ENCODE measurements at places on chromosomes 11 and 22.

DNA sequence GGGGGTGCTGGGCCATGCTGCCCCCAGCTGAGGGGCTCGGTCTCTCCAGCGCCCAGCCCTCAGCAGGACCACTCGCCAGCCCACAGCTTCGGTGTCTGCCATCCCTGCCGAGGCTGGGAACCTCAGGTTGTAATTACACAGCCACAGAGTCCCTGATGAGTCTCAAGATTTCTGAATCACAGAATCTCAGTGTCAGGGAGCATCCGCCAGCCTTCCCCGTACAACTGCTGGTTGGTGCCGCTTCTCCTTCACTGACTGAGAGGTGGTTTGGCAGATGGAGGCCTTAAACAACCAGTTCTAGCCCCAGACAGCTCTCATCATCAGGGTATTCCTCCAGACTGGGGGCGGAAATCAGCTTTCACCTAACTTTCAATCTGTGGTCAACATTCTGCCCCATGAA, 13.7 kb downstream of the PHF21B start:
- no peak for DNase-seq

GRCh38 chr11:70107191-70107590, 29.1 kb downstream of the ANO1 start:
- DNase-seq = no peak

- DNase-seq = no peak
Measured at GRCh38 chr11:1891831-1892115, at the start of gene PRR33. Gene PRR33 (minus strand): TSS chr11:1891895. CDS start chr11:1890584, 1,311 bp downstream.

DNA sequence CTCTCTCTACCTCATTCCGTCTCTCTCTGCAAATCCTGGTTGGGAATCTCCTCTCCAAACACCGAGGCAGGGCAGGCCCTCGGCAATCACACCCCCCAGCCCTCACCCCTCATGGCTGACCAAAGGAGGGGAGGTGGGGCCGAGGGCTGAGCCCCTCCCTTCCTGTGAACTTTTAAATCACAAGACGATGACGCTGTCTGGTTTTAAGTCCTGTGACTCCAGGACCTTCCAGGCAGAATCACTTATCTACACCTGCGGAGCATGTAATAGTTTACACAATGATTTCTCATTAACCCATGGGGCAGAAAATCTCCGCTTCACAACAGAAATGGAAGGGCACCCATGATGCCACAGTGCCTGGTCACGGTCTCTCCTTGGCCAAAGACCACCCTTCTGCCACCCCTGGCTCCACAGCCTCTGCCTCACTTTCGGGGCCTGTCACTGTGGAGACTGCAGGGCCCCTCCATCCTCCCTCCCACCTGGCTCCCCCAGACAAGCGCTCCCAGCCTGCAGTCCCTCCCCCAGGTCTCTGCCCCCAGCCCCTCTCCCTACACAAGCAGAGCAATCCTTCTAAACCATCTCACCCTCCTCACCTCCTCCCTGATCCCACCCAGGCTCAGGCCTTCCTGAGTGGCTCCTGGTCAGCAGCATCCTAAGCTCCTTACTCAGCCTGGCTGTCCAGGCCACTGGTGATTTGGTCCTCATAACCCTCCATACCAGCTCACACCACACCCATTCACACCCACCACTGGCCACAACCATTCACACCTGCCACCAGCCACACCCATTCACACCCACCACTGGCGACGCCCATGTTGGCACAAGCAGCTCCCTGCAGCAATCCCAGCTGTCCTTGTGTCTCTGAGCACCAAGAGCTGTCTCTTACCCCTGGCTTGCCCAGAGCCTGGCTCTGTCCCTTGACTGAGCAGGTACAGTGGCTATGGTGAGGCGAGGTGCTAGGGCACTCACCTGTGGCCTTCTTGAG, 30.7 kb upstream of the ARFGAP3 start:
- no peak for DNase-seq

GRCh38 chr11:127648583-127648982, 648.0 kb upstream of the KIRREL3 start:
- no peak for DNase-seq

DNA sequence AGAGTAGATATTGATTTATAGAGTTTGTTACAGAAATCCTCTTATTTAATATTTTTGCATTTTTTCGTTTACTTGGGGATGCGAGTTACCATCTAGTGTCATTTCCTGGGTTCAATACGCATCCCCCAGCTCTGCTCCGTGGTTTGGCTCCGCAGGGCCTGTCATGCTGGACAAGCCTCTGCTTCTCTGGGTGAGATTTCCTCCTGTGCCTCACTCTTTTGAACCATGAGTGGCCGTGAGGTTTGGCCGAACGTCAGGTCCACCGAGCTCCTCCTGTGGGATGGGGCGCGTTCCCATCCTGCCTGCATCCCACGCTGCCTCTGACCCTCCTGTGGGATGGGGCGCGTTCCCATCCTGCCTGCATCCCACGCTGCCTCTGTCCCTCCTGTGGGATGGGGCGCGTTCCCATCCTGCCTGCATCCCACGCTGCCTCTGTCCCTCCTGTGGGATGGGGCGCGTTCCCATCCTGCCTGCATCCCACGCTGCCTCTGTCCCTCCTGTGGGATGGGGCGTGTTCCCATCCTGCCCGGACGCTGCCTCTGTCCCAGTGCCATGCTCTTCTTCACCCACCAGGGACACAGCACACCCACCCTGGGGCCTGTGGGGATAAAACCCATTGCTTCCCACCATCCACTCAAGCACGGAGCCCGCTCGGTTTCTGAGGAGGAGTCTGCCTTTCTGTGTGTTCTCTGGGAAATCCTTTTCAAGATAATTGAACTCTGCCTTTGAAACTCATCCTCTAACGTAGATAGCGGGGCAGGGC, 506.8 kb downstream of the BRD1 start:
- no peak for DNase-seq

- no peak for DNase-seq
Measured at GRCh38 chr11:95104121-95104830, 14.6 kb downstream of the ENDOD1 start.

- no peak for DNase-seq
Measured at GRCh38 chr22:43529934-43530333, 118.1 kb downstream of the MPPED1 start.

- peak; percentile 52 for DNase-seq
Measured at GRCh38 chr22:19085233-19085718, 36.9 kb downstream of the DGCR2 start.

DNA sequence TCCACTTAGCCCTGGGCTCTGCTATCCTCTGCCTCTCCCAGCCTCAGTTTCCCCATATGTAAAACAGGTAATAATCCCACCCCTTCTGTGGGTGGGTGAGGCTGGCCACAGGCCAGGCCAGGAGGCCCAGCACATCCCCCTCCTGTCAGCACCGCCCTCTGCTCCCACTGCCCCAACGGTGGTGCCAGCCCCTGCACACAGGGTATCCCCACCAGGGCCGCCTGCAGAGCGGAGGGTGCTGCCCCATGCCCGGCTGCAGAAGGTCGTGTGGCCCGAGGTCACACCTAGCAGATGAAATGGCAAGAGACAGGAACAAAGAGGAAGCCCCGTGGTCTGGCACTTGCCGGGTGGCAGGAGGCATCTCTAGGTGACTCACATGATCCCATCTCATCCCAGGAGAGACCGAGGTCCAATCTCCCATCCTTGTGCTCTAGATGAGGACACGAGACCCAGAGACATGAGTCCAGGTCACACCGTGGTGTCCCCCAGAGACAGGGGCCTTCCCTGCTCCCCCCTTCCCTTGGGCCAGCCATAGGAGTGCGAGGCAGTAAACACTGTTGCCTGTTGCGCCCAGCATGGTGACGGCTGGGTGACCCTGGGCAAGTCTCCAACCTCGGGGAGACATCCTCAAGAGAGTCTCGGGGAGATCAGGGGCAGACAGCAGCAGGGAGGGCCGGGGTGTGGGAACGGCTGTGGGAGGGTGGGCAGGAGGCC, 27.2 kb upstream of the PPARA start:
- no peak for DNase-seq

- DNase-seq = no peak
Measured at GRCh38 chr11:69542314-69543168, 61.1 kb downstream of the LINC01488 start.

DNA sequence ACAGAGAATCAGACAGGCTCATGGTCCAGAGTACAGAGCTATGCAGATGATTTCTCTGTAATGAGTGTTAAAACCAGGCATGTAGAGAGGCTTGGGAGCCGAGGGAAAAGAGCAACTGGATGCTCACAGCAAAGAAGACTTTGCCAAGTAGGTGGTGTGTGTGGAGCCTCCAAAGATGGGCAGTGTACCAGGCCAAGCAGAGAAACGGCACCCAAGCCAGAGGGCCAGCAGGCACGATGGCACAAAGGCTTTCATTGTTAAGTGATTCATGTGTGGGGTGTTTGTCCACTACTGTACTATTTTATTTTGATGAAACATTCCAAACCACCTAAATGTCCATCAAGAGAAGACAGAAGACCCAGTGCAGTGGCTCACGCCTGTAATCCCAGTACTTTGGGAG, 11.1 kb downstream of the RANGAP1 start:
- DNase-seq = no peak

- DNase-seq = no peak
Measured at GRCh38 chr22:30267382-30268302, 991 bp upstream of the OSM start.

DNA sequence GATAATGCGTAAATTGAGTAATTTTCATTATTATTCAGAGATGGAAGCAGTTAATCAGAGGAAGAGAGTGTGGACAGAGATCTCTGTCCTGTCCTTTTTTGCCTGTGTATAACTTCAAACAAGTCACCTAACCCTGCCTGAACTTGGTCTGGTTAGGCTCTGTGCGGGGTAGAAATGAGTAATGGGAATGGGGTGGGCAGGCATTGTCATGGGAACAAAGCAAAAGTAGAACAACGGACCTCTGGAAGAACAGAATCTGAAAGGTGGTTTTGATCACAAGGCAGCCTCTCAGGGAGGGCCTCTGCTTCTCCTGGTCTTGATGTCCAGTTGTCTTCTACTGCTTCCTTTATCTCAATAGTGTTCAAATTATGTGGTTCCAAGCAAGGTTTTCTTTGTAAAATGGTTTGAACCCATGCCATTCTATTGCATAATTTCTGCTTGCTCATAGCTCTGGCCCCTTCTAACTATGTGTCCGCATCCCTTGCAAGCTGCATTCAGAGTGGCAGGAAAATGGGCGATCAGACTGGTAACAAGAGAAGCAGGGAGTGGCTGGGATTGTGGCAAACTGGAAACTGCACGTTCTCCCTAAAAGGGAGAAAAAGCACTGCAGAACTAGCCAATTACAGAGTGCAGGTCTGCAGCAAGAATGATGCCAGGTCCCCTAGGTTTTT, 76.1 kb downstream of the PRR5L start:
- DNase-seq = no peak

- DNase-seq = no peak
Measured at GRCh38 chr11:11821899-11822298, 19.9 kb upstream of the USP47 start.

GRCh38 chr11:68677432-68677831, 6.9 kb upstream of the GAL start:
- no peak for DNase-seq

DNA sequence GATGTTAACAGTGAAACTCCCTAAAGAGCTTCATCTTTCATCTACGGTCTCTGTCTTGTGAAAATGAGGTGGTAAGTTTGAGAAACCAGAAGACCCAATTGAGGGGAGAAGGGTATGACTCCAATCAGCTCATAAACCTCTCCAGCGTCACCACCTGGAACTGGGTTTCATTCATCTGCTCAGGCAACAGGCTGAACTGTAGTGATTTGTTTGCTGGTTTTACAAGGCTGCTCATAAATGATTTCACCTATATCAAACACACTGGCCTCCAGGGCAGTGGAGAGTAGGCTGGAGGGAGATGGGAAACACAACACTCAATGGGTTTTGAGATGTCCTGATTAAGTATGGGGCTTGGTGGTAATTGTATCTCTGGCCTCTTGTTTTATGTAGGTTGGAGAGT, 79.0 kb downstream of the EFCAB6 start:
- DNase-seq = no peak

- DNase-seq = no peak
Measured at GRCh38 chr22:28222571-28222970, 303.5 kb upstream of the PITPNB start.

DNA sequence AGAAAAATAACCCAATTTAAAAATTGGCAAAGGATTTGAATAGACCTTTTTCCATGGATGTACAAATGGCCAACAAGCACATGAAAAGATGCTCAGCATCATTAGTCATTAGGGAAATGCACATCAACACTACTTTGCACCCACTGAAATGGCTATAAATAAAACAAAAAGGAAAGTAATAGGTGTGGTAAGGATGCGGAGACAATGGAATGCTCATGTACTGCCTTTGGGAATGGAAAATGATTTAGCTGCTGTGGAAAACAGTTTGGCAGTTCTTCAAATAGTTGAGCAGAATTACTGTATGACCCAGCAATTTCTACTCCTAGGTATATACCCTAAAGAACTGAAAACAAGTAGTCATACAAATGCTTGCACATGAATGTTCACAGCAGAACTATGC, 37.4 kb downstream of the LARGE2 start:
- DNase-seq = no peak

All from HuH-7.5 (cell line).